ENCODE measurements at places on chromosomes 12 and 14.

DNA sequence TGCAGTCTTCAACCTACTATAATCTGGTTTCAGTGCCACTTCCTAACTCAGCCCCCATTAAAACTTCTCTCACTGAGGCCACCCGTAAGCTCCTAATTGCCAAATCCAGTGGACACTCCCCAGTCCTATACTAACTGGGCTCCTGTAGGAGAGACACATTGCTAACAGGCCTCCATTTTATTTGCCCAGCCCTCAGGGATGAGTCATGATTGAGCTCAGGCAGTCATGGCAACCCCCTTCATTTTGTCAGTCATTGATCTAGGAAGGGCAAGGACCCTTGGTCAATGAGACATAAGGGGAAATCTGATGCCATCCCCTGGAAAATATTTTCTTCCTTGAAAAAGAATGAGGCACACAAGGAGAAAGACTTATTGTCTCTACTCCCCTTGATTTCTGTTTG lies 70.1 kb upstream of the HIF1A start:
- DNase-seq, result no peak

DNA sequence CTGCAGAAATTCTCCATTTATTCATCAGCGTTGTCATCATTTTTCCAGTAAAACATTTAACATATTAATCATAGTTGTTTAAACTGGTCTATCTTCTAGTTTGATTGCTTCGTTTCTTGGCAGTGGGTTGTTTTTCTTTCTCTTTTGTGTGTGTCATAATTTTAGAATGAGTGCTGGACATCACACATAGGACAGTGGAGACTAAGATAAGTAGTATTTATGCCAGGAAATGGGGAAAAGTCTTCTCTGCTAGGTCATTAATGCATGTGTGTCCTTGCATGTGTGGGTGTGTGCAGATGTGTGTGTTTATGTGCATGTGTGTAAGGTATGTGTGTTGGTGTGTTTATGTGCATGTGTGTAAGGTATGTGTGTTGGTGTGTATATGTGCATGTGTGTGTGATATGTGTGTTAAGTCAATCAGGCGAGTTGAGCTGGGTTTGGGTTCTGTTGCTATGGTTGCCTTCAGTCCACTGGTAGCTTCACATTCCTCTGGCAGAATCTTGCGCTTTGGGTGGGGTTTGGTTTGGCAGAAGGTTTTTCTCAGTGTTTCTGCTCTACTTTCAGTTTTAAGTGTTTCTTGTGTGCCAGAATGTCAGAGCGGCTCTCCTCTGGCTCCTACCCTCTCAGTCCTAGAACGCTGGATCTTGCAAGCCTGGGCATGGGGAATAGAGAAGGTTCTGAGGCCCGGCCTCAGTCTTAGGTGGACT lies 7.8 kb upstream of the ADGRD1 start:
- no peak for DNase-seq

- no peak for DNase-seq
Measured at GRCh38 chr14:62914873-62915272, 130.4 kb downstream of the KCNH5 start.

DNA sequence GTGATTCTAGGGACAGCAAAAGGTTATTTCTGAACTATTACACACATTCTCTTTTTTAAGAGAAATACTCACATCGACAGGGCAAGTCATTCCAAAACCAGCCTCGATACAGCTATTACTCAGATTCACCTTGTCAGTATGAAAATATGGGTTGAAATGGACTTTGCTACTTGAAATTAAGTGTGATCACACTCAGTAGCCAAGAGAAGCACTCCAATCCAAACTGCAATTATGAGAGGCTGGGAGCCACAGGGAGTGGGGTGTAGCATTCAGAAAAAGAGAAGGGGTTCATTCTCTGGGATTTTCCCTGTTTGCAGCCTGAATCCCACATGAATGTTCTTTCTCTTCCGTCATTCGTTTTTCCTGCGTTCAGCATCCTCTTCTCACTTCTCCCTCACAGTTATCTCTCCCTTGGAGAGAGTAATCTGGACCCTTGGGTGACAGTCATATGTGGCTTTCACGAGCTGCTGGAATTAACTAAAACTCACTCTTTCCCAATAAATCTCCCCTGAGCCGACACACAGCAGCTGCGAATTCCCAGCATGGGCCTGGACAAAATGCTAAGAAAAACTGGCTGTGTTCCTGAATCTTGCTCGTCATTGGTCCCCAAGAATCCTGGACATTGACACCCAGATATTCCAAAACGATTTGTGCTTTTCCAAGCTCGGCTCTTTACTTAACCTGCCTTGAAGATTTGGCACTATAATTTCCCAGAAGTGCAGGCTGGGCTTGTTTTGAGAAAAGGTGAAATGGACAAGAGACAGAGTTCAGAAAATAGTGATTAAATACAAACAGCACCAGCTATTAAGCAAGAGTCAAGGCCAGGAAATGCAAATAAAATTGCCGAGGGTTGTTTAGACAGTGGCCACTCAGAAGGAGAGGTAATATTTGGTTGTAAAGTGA lies 199.5 kb upstream of the PLEKHG7 start:
- no peak for DNase-seq

GRCh38 chr12:57369202-57369601 lies 61.6 kb downstream of the R3HDM2 start:
- DNase-seq, result no peak

- DNase-seq, result no peak
Measured at GRCh38 chr14:57735276-57735675, 130.6 kb downstream of the SLC35F4 start.

- DNase-seq, result peak; percentile 88
Measured at GRCh38 chr12:97556302-97556779, 93.7 kb downstream of the RMST start.

DNA sequence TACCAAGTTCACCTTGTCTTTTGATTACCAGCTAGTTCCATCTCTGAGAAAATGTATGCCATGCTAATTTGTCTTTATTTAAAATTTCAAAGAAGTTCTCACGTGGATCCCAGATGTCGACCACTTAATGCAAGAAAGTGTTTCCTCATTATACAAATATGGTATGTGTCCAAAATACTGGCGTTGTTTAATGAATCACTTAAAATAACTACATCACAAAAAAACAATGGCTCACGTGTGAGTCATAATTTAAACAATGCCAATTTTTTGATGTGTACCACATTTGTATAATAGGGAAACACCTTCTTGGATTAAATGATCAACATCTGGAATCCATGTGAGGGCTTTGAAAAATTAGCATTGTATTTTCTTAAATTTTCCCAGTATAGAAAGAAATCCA lies 40.8 kb downstream of the DBX2 start:
- no peak for DNase-seq

DNA sequence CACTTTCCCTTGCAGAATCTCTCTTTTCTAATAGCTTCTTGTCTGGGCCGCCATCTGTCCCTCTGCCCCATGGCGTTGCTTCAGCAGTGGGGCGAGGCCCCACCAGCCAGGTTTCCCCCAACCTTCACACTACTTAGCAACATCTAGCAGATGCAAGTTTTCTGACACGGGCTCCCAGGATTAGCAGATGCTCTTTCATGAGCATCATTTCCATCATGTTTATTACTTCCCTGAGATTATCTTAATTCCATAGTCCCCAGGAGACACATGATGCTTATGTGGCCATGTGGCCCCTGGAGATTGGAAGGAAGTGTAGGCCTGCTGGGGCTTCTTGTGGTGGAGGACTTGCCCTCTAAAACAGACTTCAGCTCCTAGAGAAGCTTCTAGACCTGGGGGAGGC lies 102.0 kb upstream of the MYL2 start:
- no peak for DNase-seq

DNA sequence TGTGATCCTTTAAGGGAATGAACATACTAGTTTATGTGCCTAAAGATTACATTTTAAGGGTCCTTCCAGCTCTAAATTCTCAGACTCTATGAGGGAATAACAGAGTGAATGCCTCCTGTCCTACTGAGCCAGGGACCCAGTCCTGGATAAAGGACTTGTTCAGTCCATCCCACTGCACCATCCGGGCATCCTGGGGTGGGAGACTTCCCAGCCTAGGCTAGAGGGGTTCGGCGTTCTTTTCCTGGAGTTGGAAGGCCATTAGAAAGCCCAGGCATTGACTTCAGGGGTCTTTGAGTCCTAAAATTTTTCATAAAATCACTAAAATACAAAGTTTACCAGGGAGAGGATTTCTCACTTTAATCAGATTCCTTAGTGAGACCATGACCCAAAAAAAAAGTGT lies 127.9 kb upstream of the FKBP4 start:
- no peak for DNase-seq

- no peak for DNase-seq
Measured at GRCh38 chr14:103708750-103709187, 6.5 kb downstream of the XRCC3 start.

- DNase-seq, result no peak
Measured at GRCh38 chr14:39957290-39957689, 525.1 kb upstream of the FBXO33 start.

GRCh38 chr12:75631831-75632230 lies 120.4 kb upstream of the KRR1 start:
- DNase-seq, result no peak

- DNase-seq, result no peak
Measured at GRCh38 chr14:71362920-71363584, 455.8 kb downstream of the PCNX1 start.

GRCh38 chr14:61630399-61631044 lies 64.8 kb upstream of the HIF1A start:
- no peak for DNase-seq

- no peak for DNase-seq
Measured at GRCh38 chr12:112551681-112552080, 132.9 kb downstream of the PTPN11 start.

DNA sequence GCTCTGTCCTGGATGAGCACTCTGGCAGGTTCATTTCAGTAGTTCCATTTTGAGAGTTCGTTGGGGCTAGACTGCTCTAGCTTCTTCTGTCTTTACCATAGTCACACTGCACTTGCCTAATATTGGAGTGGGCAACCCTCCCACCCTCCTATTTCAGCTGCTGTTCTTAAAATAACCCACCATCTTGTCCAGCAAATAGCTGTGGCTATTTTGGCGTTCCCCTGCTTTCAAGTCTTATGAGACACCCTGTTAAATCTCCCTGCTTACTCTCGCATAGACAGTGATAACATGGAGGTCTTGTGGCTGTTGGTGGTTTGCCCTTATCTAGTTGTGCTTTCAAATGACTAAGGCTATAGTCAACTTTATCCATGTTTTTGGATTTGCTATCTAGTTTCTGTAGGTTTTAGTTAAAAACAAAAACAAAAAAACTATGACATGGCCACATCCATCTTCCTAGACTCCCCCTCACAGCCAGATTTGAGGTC lies 65.5 kb downstream of the LRP6 start:
- no peak for DNase-seq

DNA sequence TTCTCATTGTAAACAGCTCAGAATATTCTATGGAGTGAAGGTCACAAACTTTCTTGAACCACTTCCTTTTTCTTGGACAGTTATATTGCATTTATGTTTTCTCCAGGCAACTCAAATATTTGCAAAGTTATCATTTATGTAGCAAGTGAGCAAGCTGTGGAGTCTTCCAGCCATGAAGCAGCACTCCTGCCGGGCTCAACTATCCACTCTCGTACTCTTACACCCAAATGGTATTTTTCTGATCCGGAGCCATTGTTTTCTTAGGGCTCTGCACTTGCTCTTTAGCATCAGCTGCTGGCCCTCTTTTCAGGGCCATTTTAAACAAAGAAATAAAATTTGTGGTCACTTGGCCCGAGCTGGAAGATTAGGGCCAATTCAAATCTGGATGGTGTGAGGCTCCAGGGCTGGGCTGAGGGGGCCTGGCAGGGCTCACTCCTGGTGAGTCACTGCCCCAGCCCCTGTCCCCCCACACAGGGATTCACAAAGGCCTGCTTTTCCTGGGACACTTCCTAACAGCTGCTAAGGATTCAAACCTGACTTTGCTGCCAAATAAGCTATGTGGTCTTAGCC lies 19.7 kb downstream of the SYNE3 start:
- DNase-seq, result no peak

- no peak for DNase-seq
Measured at GRCh38 chr12:7114008-7114407, 5.0 kb upstream of the C1RL start.

DNA sequence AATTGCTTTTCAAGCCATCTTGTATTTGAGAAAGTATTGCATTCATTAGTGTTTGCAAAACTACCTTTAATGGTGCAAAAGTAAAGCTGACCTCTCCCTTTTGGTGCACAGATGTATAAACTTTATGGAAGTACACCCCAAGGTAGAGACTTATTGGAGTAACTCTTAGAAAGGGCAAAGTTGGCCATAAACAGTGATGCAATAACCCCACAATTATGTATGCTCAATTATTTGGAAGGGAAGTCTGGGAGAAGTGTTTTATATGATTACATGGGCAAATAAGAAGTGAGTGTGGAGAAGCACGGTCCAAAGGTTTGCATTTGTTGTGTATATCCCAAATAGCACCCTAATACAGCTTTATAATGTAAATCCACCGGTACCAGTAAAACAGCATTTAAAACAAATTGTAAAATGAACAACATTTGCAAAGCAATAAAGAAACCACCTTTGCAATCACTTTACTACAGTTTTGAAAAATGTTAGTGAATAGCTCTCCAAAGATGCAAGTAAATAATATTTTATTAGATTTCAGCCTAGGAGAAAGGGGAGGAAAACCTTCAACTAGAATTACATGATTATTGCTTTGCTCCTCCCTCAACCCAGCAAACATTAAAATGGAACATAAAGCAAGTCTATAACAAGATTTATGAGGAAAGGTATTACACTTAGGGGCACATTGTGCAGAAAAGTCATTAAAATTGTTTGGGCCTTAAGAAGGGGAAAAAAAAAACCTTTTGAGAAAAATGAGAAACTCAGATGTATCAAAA lies 70.5 kb downstream of the HMGA2 start:
- DNase-seq, result no peak

DNA sequence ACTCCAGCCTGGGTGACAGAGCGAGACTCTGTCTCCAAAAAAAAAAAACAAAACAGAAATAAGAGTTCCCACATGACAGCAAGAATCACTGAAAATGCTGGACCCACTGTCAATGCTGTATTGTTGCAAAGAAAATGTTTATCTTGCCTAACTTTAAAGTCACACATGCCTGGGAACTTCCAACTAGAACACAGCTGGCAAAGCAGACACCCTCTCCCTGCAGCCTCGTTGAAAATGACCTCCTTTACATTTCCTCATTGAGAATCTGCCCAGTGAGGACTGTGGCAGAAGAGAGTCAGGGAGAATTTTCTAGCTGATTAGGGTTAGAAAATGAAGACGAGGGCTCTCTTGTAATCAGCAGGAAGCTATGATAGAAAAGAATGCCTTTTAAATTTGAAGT lies 42.8 kb upstream of the TCL1A start:
- no peak for DNase-seq

GRCh38 chr12:123006977-123007376 lies 26.5 kb downstream of the ARL6IP4 start:
- DNase-seq, result no peak

- DNase-seq, result no peak
Measured at GRCh38 chr12:50099302-50100008, 4.4 kb upstream of the GPD1 start.
